ENCODE measurements at places on chromosomes 2 and 18.

GRCh38 chr2:151619337-151619989 is 114.8 kb downstream of the NEB start:
- no peak for DNase-seq

DNA sequence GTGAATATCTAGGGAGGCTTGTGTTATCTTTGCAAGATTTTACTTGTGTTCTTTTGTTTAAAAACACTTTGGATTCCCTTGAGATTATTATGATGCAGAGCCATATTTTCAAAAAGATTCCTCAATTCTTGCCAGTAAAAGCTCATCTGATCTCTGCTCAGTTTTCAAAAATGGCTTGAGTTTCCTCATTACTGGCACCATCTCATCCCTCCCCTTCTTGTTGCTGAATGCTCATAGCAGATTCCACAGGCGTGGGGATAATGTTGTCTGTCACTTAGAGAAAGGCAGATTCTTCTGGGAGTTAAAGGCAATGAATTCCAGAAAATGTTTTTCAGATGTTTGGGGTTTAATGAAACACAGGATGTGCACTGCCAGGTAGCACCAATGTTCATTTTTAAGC is 170.4 kb upstream of the TANK start:
- DNase-seq, result no peak

DNA sequence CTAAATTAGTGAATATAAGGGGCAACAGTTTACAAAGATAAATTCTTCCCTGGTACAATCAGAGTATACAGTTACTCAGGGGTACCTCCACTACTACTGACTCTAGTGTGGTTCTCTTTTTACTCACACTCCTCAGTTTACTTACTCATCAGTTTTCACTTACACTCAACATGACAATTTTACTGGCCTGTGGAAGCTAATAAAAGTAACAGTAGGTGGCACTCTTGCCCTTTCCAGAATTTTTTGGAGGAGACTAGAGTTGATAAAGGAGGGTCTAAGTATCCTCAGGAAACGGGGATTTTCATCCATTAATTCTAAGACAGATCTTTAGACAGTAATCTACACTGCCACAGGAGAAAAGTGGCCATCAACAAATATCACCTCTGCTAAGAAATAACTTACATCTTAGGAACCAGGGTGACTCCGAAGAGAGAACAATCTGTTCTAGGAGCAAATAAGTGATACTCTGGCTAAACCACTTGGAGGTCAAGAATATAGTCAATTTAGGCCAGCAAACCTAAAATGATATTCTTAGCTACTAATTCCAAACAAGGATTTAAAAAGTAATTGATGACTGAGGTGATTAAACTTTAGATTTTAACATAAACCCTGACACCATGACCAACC is 61.3 kb downstream of the ATL2 start:
- peak; percentile 57 for DNase-seq

DNA sequence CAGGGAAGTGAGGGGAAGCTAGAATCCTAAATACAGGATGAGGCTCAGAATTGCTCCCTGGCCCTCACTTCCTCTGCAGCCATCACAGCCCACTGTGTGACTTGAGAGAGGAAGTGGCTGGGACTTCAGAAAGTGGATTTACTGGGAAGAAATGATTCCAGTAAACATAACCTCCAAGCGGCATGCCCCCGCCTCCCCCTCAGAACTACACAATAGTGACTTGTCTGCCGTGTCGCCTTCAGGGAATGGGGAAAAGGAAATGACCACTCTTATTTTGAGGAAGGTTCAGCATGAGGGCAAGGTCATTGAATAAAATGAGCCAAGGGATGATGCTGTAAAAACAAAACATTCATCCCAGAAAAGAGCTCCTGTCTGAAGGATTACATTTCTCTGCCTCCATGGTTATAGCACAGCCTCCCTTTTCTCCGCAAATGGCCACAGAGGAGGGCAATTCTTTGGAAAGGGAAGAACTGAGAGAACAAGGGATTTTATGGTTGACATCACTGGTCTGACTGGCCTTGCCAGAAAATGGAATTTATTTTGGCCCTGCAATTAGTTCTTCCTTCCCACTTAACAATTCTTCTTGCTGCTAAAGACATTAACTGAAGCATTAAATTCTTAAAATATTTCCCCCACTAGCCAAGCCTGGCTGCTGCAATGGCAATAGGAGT is 78.9 kb upstream of the DAPL1 start:
- no peak for DNase-seq

DNA sequence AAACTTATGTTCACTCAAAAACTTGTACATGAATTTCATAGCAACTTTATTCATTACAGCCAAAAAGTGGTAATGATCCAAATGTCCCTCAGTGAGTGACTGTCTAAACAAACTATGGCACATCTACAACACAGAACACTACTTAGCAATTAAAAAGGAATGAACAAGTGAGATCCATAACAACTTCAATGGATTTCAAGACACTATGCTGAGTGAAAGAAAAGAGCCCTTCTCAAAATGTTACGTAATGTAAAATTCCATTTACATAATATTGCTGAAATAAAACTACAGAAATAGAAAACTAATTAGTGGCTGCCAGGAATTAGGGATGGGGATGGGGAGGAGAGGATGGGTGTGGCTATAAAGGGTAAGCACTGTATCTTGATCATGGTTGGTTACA is 53.6 kb downstream of the DYM start:
- DNase-seq, result no peak

DNA sequence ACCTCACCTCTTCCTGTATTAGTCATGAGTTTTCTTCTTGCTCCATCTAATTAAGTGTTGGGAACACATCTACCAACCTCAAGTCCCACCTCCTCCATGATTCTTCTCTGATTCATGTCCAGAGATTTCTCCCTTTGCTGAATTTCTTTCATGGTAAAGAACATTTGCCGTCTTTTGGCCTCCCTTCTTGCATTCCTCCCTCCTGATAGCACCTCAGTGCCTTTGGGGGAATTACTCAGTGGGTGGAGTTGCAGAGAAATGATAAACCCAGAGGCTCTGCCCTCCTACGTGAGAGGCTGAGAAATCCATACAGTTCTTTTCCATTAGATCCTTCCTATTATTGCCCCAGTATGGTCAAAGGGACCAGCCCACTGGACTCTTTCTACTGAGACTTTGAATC is 651.9 kb downstream of the SLC4A3 start:
- DNase-seq, result no peak

DNA sequence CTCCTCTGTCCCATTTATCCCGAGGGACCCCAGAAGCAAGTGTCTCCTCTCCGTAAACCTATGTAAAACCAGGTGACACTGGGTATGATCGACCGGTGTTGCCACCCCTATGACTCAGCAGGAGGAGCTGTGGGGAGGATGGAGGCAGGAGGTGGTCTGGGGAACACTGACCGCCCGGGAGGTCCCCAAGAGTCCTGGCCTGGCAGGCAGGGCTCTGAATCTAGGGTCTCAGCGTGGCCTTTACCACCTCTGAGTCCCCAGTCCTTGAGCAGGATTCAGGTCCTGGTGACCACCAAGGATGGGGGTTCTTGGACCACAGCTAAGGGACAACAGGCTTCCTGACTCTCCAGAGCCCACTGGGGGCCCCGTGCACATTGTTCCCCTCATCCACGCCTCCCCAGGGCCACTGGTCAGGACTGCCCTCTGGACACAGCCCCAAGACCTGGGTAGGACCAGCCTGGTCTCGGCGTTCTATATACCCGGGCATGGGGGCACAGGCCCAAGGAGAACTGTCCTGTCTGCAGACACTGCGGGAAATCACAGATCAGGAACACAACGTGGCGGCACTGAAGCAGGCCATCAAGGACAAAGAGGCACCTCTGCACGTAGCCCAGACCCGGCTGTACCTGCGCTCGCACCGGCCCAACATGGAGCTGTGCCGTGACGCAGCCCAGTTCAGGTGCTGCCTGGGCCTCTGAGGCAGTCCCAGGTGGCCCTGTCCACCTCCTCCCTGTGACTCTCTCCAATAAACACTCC is 4.0 kb downstream of the TEKT4 start:
- no peak for DNase-seq

GRCh38 chr2:168814046-168814445 is 11.6 kb downstream of the NOSTRIN start:
- no peak for DNase-seq

GRCh38 chr2:120436885-120437603 is 91.1 kb downstream of the INHBB start:
- no peak for DNase-seq

GRCh38 chr2:127314193-127314988 is 20.4 kb upstream of the ERCC3 start:
- no peak for DNase-seq

GRCh38 chr2:42459296-42459695 is 34.5 kb downstream of the KCNG3 start:
- no peak for DNase-seq

DNA sequence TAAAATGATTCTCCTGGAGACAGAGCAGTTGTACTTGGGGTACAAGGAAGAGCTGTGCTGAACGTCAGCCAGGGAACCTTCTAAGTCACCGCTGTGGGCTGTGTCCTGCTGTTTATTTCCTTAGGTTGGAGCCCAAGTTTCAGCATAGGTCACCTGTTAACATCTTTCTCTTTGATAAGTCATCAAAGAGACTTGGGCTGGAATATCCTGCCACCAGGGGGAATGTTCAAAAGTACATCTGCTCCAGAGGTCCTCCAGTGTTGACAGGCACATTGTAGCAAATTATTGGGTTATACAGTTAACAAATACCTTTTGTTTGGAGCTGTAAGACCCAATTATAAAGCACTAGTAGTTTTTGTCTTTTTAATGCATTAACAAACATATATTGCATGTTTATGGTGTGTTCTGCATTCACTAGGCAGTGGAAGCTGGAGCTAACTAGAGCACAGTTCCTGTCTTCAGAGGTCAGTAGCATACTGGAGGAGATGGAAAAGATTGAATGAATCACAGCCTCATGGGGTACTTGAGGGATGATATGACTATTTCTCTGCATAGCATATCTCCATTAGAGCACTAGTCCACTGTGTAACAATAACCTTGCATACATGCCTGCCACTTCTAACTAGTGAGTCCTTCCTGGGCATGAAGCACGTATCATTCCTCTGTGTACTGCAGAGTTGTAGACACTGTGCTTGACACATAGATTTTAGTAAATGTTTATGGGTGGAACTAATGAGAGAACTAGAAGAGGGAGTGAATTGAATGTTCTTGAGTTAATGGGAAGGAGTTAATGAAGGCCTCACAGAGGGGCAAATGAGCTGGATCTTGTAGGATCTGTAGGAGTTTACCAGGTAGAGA is 182.1 kb downstream of the AGAP1 start:
- DNase-seq, result no peak

DNA sequence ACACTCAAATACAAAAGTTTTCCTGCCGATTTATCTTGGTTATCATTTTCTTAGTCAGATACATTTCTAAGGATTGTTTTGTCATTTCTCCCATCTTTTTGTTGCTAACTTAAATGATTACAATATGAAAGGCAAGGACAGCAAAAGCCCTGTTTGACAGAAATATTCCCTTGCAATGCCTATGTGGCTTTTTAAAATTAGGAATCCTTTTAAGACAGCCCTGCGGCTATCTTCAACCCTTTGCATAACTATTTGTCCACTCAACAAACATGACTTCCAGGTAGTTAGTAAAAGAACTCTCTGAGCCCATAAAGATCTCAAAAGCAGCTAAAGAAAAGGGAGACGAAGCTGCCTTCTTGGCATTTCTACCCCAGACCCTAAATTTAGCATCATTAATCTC is 179.7 kb upstream of the CDH20 start:
- no peak for DNase-seq

- no peak for DNase-seq
Observed at GRCh38 chr2:187447336-187447735, 716 bp downstream of the CALCRL start.

DNA sequence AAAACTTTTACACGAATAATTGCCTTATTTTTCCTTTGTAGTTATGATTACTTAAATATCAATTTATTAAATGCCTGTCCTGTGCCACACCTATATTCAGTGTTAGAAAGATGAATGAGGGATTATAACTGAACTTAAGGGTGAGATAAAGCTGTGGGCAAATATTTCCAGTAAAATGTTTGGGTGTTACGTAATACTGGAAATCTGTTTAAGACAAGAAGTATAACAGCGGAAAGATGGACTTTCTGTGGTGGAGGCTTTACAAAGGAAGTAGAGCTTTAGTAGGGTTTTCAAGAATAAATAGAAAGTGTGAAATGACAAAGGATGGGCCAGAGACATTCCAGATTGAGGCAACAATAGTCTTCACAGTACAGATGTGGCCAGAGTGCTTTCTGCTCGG is 927.0 kb downstream of the DPP10 start:
- no peak for DNase-seq

DNA sequence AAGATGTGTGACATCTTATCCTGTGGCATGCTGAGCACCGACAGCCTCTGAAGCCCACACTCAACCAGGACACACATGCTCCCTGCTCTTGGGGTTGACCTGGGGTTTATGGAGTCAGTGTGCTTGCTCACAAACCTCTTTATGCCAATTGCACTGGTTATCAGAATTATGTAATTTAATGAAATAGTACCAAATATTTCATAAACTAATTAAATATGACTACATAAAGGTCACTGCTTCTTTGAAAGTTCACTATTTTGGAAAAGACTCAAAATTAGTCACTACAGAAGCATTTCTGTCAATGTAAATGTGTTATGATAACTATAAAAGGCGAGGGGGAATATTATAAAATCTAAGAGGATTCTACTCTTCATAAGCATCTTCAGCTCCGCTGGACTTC is 76.7 kb downstream of the FHOD3 start:
- DNase-seq, result no peak

GRCh38 chr18:51153659-51154371 is 43.7 kb downstream of the MEX3C start:
- peak; percentile 64 for DNase-seq

DNA sequence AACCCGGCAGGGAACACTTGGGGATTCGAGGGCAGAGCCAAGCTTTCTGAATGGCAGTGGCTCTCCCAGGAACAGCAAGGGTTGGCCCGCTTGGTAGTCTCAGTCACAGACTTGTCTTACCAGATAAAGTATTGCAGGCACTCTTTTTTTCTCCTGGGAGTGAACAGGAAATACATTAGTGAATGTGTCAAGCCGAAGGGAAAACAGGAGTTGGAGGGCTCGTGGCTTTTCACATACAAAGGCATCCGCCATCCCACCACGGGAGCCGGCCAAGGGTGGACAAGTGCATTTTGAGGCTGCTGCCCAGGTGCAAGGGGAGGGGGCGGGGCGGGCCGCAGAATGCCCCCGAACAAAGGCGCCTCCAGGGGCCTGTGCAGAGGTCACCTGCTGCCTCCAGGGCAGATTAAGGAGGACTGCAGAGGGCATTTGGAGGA is 163.3 kb upstream of the SIX3 start:
- DNase-seq, result no peak

All from CD4-positive, alpha-beta T cell treated with Interleukin-12 subunit alpha and Interleukin-12 subunit beta, for 1 hour (primary cell).